Vein endothelial cell (primary cell): ENCODE measurements at places on chromosomes 3 and 15. TPM values are rescaled to one million over a fixed set of nuclear protein-coding genes. Genes with fewer than 3 reads are reported as not detected.

The P2RY1 gene
- total RNA-seq = 0.98 and 2.7 TPM in 2 replicates

The CORO2B gene
- total RNA-seq = 4.2 and 4.6 TPM in 2 replicates

The TRH gene
- not detected in 2 replicates for total RNA-seq

The ZIC4 gene
- under 0.01 TPM in 1 of 2 replicates, not detected in the other for total RNA-seq
